ENCODE measurements at places on chromosomes 2 and 18.

- DNase-seq: no peak
Measured at GRCh38 chr2:68870215-68870614, 982 bp downstream of the BMP10 start.

DNA sequence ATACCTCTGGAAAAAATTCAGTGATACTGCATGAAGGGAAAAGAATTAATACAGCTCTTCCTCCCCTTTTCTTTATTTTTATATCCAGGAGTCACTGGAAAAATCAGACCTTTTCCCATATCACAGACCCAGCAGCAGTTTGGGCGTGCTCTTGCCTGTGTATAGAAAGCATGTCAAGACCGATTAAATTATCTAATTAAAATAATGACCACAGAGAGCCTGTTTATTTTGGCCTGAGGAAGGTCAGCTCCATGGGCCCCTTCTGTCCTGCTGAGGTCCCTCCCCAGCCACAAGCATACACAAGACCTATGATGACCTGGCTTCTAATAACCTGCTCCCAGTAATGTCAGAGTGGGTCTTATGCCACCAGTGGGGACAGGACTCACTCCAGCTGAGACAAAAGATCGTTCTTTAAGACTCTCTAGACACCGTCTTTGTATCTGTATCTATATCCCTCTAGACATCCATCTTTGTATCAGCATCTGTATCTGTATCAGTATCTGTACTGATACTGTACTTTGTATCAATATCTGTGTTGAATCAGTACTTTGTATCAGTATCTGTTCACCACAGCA, 147.8 kb downstream of the VAPA start:
- no peak for DNase-seq

GRCh38 chr2:5938566-5938896, 246.3 kb downstream of the SOX11 start:
- DNase-seq: no peak

DNA sequence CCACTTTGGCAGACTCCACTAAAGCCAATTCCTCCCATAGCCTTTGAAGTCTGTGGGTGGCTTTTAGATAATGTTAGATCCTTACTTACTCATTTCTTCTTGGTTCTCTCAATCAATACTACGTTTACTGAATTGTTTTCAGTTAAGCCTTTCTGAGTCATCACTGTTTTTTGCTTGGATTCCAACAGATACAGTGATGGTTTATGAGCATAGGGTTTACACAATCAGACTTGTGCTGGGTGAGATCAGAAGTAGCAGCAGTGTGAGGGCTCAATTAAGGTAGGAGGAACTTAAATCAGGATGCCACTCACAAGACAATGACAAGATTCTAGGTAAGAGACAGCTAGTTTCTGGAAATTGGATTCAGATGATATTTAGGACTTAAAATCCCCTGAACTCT, 297.7 kb upstream of the DOK6 start:
- no peak for DNase-seq

- DNase-seq: no peak
Measured at GRCh38 chr2:238774980-238775509, 72.8 kb upstream of the TWIST2 start.

- no peak for DNase-seq
Measured at GRCh38 chr2:66433945-66434678, 813 bp upstream of the MEIS1 start.
